ENCODE measurements at places on chromosomes 16 and 17.

GRCh38 chr17:81948635-81949378 is 1.8 kb upstream of the MYADML2 start:
- no peak for DNase-seq

DNA sequence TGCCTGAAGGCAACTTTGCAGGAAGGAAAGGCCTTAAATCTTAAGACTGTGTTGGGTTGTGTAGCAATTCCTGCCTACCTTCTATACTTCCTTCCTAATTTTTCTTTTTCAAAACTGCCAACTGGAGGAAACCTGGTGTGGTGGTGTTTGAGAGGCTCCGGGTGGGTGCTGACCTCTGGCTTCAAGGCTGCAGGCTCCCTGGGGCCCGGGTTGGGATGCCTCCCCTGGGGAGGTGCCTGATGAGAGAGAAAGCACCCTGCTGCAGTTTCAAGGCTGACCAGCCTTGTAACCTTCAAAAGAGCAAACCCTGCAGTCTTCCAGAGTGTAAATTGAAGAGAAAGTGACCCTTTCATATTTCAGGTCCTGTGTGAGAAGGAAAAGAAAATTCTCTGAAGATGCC is 55.9 kb downstream of the MSI2 start:
- no peak for DNase-seq

GRCh38 chr16:66337463-66338188 is 28.9 kb upstream of the CDH5 start:
- DNase-seq = no peak

- peak; percentile 79 for DNase-seq
These were observed 240.0 kb downstream of the C16orf95 start for GRCh38 chr16:87076950-87077749.

- no peak for DNase-seq
These were observed 31.4 kb downstream of the CCR7 start for GRCh38 chr17:40533896-40534295.

DNA sequence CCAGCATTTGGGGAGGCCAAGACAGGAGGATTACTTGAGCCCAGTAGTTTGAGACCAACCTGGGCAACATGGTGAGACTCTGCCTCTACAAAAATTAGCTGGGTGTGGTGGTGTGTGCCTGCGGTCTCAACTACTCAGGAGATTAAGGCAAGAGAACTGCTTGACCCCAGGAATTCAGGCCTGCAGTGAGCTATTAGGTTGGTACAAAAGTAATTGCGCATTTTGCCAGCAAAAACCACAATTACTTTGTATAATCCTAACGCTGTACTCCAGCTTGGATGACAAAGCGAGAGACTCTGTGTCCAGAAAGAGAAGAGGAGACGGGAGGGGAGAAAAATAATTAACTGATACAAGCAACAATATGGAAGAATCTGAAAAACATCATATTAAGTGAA is 32.7 kb downstream of the YWHAE start:
- peak; percentile 57 for DNase-seq

DNA sequence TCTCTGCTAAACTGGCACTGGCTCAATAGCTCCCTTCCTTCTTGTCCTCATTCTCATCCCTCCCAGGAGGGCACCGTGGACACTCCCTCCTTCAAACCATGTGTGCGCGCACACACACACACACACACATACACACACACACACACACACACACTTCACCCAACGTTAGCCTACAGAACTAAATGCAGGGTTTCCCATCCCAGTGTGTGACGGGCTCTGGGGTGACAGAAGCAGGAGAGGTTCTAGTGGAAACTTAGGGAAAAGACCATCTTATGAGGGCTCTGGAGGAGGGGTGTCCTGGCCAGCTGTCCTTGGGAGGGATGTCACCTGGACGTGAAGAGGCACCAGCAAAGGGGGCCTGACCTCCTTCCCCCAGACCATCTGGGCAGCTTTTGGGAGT is 19.7 kb downstream of the OSBPL7 start:
- no peak for DNase-seq

DNA sequence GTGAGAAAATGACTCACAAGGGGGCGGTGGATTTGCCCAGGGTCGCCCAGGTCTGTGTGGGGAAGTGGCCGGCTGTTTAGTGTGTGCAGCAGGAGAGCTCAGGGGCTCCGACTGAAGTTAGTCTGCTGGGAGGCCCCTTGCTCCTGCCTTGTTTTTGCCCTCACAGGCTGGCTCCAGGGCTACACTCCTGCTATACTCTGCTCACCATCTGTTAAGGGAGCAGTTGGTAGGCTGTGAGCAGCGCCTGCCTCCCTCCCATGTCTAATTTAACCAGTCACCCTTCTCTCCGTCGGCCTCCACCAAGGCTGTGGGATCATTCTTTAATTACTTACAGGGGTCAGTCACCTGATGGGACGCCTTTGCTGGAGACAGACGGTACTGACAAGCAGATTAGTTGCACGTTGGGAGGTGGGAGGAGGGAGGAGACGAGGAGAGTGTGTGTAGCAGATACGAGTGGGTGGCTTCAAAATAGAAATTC is 35.5 kb downstream of the KSR1 start:
- DNase-seq = no peak

All from ELR (cell line).